ENCODE measurements at places on chromosomes 11 and 22. TPM values are rescaled to one million over a fixed set of nuclear protein-coding genes. Genes with fewer than 3 reads are reported as not detected.

- no peak for DNase-seq
These were observed 16.1 kb upstream of the NTM start for GRCh38 chr11:131354251-131354701.

DNA sequence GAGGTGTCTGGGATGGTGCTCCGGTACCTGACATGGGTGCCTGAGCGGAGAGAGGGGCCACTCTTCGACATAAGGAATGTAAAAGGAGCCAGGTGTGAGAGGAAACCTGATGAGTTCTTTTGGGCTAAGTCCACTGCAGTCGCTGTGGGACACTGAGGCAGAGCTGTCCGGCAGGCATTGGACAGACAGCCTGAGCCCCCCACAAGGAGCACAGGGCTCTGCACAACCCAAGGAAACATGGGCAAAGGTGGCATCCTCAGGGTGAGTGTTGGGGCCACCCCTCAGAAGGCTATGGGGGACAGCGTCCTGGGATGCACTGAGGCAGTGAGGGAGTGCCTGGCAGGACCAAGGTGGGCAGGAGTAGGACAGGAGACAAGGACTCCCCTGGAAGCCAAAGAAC, 57.7 kb upstream of the EMID1 start:
- no peak for DNase-seq

- DNase-seq, result peak; percentile 78
These were observed at the start of gene FADS3 for GRCh38 chr11:61891331-61892084. Gene FADS3 (minus strand): TSS chr11:61891545. CDS start chr11:61891381, 164 bp downstream.

GRCh38 chr11:111549869-111550203, 9.3 kb downstream of the LAYN start:
- DNase-seq, result no peak

GRCh38 chr22:20213833-20214708, 54.0 kb downstream of the RTN4R start:
- no peak for DNase-seq

GRCh38 chr22:41943661-41944209, 3.2 kb downstream of the CENPM start:
- DNase-seq, result no peak

GRCh38 chr22:50657925-50658324, 14.7 kb upstream of the SHANK3 start:
- DNase-seq, result no peak

GRCh38 chr22:35299217-35299672, 449 bp upstream of the TOM1 start:
- DNase-seq, result no peak

GRCh38 chr11:12113294-12113693, 2.9 kb downstream of the MICAL2 start:
- DNase-seq, result no peak

GRCh38 chr22:49323751-49324415, 503.8 kb downstream of the BRD1 start:
- no peak for DNase-seq

The TTC36 gene
- 0.44 TPM for total RNA-seq

The NNMT gene
- total RNA-seq, result not detected

The FEN1 gene
- 112 TPM for total RNA-seq

The ST14 gene
- total RNA-seq, result 0.18 TPM

The TEX12 gene
- total RNA-seq, result 0.39 TPM

The IL10RA gene
- 120 TPM for total RNA-seq

The CYTH4 gene
- total RNA-seq, result 24.7 TPM

The MMP8 gene
- total RNA-seq, result not detected

Measured in CD8-positive, alpha-beta memory T cell (primary cell).